ENCODE measurements at places on chromosomes 7 and 10.

- DNase-seq, result no peak
These were observed 123.3 kb upstream of the GAD2 start for GRCh38 chr10:26093229-26093628.

DNA sequence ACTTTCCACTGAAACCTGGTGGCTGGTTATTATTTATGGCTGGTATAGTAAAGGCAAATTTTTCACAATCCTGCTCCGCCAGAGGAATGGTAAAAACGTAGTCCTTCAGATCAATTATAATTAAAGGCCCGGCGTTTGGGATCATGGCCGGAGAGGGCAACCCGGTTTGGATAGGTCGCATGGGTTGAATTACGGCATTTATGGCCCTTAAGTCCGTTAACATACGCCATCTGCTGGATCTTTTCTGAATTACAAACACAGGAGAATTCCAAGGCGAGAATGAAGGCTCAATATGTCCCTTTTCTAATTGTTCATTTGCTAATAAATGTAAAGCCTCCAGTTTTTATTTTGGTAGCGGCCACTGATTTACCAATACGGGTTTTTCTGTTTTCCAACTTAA lies 11.3 kb upstream of the TAS2R3 start:
- no peak for DNase-seq

DNA sequence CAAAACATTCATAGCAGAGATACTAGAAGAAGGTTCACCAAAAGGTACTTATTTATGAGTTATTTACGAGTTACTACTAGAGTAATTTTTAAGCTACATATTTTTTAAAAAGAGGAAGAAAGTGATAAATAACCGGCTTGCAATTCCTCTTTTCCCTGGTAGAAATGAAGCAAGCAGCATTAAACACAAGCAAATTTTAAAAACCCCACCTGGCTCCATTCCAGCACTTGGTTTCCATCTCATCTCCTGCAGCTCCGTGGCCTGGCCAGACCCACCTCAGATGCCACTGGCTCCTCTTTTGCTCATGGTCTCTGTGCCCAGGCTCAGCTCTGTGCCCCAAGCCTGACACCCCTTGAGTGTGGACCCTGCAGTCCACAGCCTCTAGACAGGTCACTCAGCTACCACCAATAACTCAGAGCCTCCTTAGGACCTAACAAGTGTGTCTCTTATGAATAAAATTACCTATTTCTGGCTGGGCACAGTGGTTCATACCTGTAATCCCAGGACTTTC lies 479.5 kb downstream of the TNS3 start:
- DNase-seq, result no peak

GRCh38 chr10:116084161-116084560 lies 188.8 kb downstream of the GFRA1 start:
- no peak for DNase-seq

DNA sequence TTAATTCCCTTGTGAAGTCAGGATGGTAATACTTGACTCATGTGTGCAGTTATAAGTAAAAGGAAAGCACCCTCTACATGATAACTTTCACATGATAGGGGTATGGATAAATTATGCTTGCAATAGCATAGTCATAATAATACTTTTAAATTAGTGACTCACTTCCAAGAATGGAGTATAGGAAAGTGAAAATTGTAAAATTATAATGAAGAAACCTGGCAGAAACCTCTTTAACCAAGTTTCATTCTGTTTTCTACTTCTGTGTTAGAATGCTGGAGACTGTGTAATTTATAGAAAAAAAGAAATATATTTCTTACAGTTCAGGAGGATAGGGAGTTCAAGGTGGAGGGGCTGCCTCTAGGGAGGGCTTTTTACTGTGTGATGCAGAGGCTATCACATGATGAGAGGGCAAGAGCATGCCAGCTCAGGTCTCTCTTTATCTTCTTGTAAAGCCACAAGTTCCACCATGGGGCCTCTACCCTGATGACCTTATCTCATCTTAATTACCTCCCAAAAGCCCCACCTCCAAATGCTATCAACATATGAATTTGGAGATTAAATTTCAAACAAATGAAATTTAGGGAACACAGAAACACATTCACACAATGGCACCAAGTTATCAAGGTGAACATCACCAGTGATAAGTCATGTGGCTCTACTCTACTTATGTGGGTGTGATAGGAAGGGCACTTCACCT lies 43.2 kb downstream of the HDAC9 start:
- no peak for DNase-seq

DNA sequence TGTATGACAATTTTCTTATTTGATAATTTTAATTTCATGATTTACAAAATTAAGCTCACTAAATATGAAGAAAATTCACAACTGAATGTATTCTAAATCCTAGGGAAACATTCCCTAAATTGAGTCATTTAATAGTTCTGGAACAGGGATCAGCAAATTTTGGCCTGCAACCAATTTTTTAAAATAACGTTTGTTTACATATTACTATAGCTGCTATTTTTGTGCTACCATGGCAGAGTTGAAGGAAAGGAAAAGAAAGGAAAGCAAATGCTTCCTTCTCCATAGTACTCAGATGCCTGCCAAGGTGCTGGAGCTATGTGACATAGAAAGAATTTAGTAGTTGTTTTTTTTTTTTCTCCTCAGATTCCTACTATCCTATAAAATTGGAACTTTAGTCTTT lies 1307.7 kb upstream of the LRRTM3 start:
- no peak for DNase-seq

GRCh38 chr10:72009051-72009424 lies 44.8 kb downstream of the CHST3 start:
- DNase-seq, result no peak

DNA sequence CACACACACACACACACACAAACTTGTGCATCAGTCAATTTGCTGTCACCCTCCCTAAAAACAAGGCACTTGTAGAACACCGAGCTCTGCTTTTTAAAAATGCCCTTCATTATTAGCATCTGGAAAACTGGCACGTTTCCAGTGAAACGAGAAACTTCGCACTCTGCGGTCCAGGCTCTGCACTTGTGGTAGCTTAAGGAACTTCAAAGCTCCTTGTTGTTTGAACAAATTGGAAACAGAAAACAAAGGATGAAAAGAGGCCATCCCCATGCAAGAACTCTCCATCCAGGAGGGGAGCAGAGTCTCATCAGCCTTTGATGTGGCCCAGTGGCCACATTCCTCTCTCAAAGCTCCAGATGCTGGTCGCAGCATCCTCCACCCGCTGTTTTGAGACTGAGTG lies 105.1 kb downstream of the C10orf90 start:
- no peak for DNase-seq

GRCh38 chr10:103803941-103804340 lies 51.4 kb downstream of the SH3PXD2A start:
- DNase-seq, result no peak

GRCh38 chr10:1608851-1609647 lies 128.3 kb downstream of the ADARB2 start:
- DNase-seq, result peak; percentile 63

DNA sequence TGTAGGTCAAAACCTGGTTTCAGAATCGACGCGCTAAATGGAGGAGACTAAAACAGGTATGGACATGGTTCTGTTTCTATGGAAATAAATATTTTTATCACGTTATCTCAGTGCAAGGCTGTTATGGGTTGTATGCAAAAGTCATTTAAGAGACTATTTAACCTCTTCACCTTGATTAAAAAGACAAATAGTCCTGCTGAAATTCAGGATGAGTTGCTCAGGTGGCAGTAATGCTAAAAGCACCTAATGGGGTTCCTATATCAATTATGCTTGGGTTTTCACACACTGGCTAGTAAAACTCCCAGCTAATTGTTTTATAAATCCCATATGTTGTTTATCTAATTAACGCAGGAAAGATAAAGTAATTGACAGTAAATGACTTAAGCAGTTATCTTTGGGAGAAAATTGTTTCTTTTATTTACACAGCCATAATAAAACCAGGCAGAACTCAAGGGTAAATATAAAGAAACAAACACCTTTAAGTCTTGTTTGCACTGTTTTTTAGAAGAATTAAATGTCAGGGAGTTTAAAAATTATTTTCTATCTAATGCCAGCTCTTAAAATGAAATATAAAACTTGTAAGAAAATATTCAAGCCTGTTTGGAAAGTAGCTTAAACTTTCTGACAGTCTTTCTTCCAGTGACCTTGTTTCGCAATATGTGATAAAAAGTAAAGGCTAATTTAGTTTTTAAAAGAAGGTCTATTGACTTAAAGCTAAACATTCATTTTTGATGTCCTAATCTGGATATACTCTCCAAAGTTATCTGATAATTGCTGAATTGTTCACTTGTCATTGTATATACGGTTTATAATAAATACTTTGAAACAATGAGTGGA lies 3.2 kb downstream of the HHEX start:
- DNase-seq, result no peak

GRCh38 chr10:47099474-47099873 lies 188.2 kb downstream of the PTPN20 start:
- peak; percentile 64 for DNase-seq

DNA sequence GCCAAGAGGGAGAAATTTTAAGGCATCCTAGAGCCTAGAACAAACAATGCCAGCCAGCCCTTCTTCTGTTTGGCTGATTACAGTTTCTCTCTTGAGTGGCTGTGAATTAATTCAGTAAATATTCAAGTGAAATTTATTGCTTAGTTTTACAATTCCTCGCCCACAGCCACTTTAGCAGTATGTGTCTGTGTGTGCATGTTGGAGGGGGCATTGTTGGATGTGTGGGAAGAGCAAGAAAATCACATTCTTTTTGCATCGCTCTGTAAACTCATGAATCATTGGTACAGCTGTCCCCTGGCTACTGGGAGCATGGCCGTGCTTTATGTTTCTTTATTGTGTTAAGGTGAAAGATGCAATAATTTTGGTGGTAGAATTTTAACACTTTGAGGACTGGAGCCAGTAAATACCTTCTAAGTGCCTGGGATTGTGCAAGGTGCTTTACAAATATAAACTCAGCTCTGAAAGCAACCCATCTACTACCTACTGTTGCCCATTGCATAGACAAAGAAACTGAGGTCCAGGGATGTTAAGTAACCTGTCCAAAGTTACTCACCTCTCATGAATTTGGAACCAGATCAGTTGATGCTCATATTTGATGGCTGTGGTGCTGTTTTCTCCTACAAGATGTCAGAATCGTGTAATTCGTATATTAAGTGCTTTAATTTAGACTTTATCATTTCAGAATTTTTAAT lies 89.9 kb upstream of the BTBD16 start:
- DNase-seq, result no peak

- DNase-seq, result no peak
These were observed 346.6 kb upstream of the KLF6 start for GRCh38 chr10:4131407-4132215.

DNA sequence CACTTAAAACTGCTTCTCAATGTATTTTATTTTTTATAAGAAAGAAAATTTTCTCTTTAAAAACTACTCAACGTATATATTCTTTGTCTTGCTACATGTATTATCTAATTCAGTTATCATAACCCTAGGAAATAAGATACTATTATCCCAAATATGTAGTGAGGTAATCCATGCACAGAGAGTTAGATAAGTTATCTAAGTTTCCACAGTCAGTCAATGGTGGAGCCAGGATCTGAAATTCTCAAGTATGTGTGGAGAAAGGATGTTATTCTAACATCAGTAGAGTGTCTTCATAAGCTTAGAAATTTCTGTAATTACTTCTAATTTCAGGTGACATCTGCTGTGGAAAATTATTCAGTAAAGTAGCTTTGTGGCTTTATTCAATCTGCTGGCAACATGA lies 239.9 kb downstream of the CSTF2T start:
- no peak for DNase-seq

DNA sequence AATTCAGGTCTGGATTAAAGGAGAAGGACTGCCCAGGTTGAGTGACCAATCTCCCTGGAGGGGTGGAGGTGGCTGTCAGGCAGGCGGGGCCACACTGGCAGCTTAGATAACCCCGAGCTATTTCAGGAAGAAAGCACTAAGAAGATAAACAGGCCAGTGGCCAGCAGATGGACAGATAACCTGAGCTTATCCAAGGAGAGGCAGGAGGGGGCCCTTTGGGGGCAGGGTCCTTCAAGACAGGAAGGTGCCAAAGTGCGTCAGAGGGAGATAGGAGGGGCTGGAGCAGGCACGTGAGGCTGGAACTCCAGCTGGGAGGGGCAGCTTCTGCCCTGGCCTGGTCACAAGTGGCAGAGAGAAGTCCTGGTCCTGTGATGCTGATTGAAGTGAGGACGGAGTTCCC lies 29.8 kb upstream of the PODXL start:
- no peak for DNase-seq

GRCh38 chr7:131945957-131946544 lies 389.6 kb upstream of the PODXL start:
- DNase-seq, result peak; percentile 62

- no peak for DNase-seq
These were observed 181.6 kb upstream of the HDAC9 start for GRCh38 chr7:18313965-18314364.

DNA sequence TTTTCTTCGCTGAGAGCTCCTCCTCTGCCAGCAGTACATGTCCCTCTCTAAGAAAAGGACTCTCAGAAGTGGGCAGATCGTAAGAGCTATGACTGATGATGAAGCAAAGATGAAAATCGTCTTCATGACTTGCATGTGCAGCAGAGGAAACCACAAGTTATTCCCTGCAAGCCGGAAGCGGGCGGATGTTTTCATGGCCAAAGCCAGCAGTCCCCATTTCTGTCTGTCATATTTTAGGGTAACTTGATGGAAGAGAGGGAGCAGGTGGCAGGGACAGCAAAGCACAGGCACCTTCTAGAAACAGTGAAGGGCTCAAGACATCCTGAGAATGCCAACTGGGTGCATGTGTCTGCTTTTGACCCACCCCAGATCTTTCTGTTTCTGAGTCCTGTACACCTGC lies 19.9 kb downstream of the KLF6 start:
- DNase-seq, result no peak

GRCh38 chr7:34875481-34875880 lies 161.8 kb downstream of the DPY19L1 start:
- no peak for DNase-seq

- DNase-seq, result no peak
These were observed 12.0 kb downstream of the IFIT5 start for GRCh38 chr10:89426230-89426868.

GRCh38 chr10:19730167-19730906 lies 85.9 kb upstream of the PLXDC2 start:
- DNase-seq, result no peak

DNA sequence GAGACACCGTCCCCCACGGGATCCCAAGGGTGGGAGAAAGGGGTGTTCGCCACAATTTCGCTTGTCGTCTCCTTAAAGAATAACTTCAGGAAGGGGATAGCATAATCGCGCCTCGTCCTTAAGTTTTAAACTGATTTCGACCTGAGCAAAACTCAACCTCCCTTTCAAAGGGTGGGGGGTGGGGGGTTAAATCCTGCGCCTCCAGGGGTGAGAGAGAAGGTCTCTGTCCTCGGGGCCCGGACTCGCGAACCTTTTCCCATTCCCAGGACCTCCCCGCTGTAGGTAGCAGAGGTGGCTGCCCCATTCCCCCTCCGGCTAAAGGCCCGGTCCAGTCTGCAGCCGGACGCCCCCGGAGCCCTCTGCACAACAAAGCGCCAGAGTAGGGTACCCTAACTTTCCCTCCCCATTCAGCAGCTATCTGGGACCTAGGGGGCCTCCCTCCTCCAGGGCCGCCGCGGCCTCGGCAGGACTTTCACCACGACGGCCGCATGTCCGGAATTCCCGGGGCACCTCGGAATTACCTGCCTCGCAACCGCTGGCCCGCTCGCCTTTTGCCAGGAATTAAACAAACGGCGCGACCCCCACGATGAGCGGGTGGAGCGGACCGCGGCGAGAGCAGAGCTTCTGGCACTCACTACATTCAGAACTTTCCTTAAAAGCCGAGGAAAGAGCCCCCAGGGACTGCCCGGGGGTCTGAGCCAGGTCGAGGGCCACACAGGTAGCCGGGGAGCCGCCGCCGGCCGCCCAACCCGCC lies 1.7 kb downstream of the CDK6 start:
- DNase-seq, result no peak

Measured in osteocyte (in vitro differentiated cells).